Stimulated activated CD8-positive, alpha-beta memory T cell treated with anti-CD3 and anti-CD28 coated beads, Interleukin-4, amount 100 ng/mL, for 24 hours (primary cell): ENCODE measurements at places on chromosomes 6 and 20.

DNA sequence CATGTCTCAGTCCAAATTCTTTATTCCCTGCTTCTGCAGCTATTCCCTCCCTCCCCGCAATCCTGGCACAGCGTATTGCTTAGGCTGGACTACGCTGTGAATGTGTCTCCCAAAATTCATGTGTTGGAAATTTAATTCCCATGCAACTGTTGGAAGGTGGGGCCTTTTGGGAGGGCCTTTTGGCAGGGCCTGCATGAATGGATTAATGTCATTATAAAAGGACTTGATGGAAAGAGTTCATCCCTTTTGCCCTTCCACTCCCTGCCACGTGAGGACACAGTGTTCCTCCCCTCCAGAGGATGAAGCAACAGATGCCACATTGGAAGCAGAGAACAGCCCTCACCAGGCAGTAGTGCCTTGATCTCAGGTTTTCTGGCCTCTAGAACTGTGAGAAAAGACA lies 20.4 kb upstream of the NOTCH4 start:
- no peak for DNase-seq

GRCh38 chr6:14618759-14619418 lies 501.3 kb downstream of the CD83 start:
- no peak for DNase-seq

GRCh38 chr6:128156321-128157111 lies 255.7 kb upstream of the THEMIS start:
- DNase-seq = no peak

GRCh38 chr20:9015984-9016324 lies 52.9 kb upstream of the PLCB4 start:
- DNase-seq = no peak

- DNase-seq = no peak
These were observed 30.5 kb downstream of the QRSL1 start for GRCh38 chr6:106659859-106660258.

GRCh38 chr6:30752157-30752927 lies 8.0 kb upstream of the IER3 start:
- DNase-seq = no peak

DNA sequence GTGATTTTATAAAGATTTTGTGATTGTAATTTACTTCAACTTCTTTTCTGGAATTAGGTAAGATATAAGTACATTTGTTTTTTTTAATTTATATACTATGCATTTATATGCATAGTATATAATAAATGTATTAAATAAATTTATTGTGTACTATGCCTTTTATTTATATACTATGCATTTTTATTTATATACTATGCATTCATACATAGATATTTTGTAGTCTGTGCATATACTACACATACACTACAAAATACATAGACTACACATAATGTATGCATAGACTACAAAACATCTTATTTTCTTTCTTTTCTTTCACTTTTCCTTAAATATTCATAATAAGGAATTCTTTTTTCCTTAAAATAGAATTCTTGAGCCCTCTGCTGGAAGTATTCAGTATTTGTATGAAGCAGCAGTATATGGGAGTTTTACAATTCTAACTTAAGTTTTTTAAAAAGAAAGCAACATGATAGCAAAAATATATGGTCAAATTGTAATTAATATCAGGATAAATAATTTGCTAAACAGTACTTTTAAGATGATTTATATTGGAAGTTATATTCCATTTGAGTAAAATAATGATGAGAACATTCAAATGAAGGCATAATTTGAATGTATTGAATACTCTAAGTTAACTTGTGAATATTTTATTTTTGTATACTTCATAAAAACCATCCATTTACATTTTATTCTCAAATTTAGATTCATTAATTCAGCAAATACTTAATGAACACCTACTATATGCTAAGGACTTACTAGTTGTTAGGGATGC lies 129.3 kb downstream of the KLHL32 start:
- DNase-seq = no peak
